MG63 (cell line): ENCODE measurements at places on chromosomes 1 and 21. TPM values are rescaled to one million over a fixed set of nuclear protein-coding genes. Genes with fewer than 3 reads are reported as not detected.
A peak's percentile ranks its signal among the peaks of the same experiment; 100 is the strongest.

GRCh38 chr1:161480381-161481035 lies 24.7 kb upstream of the FCGR2A start:
- no peak for DNase-seq

- peak; percentile 62 for DNase-seq
These were observed 148.6 kb downstream of the HUNK start for GRCh38 chr21:32021319-32021994.

DNA sequence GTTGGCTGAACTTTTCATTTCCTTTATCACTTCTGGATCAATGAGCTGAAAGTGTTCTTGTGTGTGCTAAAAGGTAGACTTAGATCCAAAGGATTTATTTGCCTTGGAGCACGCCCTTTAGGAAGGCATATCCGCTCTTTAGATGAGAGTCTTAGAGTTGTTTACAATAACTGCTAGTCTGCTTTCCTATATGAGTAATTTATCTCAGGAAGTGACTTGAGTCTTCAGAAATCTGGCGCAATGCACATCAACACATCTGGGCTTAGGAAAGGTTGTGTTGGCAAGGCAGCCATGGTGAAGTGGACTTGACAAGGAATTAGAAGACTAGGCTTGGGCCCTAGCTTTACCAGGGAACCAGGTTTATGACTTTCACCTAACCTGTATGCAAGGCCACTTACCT lies 204.1 kb upstream of the PTGFR start:
- peak; percentile 87 for DNase-seq

DNA sequence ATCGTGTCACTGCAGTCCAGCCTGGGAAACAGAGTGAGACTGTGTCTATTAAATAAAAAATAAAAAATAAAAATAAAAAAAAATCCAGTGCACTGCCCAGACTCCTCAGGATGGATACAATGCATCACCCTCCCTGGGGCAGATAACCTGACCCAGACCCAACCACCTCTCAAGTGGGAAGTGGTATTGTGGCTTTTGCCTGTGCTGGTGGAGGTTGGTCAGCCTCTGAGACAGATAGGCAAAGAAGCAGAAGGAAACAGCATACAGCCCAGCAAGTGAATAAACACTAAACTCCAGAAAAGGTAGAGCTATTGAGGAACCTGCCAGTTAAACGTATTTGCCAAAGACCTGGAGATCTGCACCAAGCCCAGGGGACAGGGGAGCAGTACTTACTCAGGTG lies 22.0 kb downstream of the HHIPL2 start:
- no peak for DNase-seq

The HFM1 gene
- 0.07 TPM in 1 of 2 replicates, not detected in the other for total RNA-seq

The ASTN1 gene
- not detected in 2 replicates for total RNA-seq

DNA sequence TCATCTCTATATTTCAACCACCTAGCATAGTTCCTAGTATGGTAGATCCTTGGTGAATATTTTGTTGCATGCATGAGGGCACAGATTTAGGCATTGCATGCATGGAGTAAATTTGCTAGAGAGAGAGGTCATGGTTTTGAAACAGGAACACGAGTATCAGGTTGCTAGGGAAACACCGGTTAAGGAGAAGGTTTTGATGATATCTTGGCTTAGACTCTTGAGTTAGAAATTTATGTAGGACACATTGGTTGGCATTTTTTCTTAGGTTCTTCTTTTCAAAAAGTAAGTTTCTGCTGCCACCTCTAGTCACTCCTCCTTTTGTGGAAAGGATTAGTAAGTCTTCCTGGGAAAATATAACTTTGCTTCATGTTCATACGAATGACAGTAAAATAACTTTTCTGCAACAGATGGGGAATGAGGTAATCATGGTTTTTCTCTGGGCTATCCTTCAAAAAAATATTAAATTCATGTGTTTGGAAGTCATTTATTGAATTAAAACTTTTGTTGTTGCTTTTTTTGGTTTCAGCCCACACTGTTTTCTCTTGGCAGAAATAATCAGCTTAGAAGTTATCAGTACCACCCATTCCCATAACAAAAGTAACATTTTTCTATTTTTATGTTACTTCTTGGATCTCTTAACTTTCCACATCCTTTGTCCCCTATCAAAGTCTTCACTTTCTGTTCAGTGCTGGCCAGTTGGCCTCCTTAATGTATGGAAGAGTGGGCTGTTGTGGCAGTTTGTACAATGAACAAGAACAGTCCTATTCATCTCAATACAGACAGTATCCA lies 97.3 kb downstream of the PLA2G4A start:
- DNase-seq, result no peak

DNA sequence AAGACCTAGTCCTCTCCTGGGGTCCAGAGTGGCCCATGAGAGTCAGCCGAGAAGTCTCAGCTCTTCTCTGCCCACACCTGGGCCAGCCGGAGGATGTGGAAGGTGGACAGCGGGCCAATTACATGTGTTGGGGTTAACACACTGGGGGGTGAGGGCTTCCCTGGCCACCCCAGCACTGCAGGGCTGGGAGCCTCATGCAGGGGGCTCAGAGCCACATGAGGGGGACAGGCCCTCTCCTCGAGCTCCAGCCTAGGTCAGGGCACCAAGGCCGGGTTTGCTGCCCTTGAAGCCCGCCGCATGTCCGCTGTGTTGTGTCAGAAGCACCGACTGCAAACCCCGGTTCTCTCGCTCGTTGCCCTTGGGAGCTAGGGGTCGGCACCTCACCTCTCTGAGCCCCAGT lies 30.5 kb downstream of the LHX4 start:
- DNase-seq, result no peak

The HMGCS2 gene
- total RNA-seq, result not detected in 2 replicates

GRCh38 chr1:74824497-74825107 lies 91.7 kb downstream of the TYW3 start:
- DNase-seq, result no peak

DNA sequence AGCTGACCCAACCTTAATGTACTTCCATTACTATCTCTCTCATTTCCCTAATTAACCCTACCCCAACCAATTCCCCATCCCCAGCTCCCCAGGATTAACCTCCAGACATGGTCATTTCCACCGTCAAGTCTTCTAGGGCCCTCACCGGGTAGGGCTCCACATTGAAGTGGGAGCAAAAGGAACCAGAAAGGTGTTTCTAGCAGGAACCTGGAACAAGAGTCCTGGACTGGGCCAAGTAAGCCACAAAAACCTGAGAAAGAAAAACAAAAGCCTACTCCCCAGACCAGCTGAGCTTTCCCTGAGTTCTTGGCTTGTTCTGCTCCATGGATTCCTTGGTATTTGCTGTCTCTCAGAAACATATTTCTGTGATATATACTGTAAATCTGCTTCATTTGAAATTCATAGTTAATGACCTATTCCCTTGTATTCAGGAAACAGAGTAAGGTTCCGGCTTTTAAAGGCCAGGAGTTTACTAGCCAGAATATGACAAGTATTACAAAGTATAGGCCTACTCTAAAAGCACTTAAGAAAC lies 58.4 kb downstream of the SYF2 start:
- DNase-seq, result no peak

The KLHDC7A gene
- total RNA-seq, result 0.89 and 0.95 TPM in 2 replicates

The SPRR2B gene
- total RNA-seq, result not detected in 2 replicates

DNA sequence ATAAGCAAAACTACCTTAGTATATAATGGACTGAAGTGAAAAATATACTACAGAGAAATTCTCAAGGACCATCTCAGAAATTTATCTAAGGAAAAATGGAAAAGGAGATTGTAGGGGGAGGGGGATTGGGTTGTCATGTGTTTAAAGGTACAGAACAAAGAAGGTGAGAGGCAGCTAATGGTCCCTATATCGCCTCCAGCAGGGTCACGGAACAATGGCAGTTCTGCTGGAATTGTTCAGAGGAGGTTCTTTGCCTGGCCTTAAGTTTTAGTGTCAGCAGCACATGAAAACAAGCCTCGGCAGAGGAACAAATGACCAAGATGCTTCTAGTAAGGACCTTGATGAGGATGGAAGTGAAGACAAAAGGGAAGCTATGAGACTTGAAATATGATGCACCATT lies 42.0 kb upstream of the RGS2 start:
- DNase-seq, result no peak

The INSRR gene
- total RNA-seq, result not detected in 2 replicates
